ENCODE measurements at places on chromosomes 1 and 21. TPM values are rescaled to one million over a fixed set of nuclear protein-coding genes. Genes with fewer than 3 reads are reported as not detected.

CDK18 gene
- 3.6 TPM for total RNA-seq

FLG2 gene
- not detected for total RNA-seq

METTL18 gene
- 10.6 TPM for total RNA-seq

ZYG11A gene
- 0.05 TPM for total RNA-seq

DNA sequence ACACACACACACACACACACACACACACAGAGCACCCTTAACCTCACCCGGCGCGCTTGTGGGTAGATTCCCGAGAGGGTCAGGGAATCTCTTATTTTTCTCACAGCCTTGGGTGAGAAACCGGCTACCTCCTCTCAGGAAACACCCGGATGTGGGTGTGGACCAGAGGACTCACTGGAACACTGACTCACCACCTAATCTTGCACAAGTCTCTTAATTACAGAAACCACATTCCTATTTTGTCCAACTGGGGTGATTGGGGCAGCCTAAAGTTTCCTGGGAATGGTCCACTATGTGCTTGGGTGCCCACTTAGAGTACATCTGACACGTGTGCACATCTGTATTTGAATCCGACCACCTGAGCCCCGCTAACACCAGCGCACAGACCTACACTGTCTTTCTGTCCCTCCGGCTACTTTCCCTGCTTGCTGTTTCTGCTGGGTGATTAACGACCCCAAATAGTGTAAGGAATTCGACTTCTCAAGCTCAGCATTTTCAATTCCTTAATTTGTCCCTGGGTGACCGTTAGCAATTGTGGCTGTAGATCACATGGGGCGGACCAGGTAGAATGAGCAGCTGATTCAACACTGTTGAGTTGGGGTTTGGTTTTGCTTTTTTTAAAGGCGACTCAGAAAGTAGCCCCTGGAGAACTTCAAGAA lies 14.0 kb upstream of the TBX15 start:
- no peak for DNase-seq

GRCh38 chr1:218584418-218585155 lies 239.5 kb downstream of the TGFB2 start:
- DNase-seq: no peak

DNA sequence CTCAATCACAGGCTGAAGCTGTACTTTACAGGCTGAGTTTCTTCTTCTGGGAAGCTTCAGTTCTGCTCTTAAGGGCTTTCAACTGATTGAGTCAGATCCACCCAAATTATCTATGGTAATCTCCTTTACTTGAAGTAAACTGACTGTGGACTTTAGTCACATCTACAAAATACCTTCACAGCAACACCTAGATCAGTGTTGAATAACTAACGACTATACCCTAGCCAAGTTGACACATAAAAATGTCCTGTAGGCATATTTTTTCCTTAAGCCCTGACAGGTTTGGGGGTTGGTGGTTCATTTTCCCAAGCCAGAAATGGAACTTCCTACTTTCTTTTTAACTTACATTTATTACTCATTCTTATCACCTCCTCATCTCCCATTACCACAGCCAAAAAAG lies 42.9 kb upstream of the PRKACB start:
- DNase-seq: no peak

GRCh38 chr1:177170756-177171535 lies at the start of gene BRINP2:
BRINP2 (plus strand) TSS chr1:177170958; CDS start chr1:177229877, 58,919 bp downstream.
- peak; percentile 5 for DNase-seq

Data from activated naive CD4-positive, alpha-beta T cell treated with anti-CD3 and anti-CD28 coated beads for 36 hours (primary cell).